Colonic mucosa (tissue), 4 donors: ENCODE measurements at places on chromosomes 7 and 10. TPM values are rescaled to one million over a fixed set of nuclear protein-coding genes. Genes with fewer than 3 reads are reported as not detected.

DNA sequence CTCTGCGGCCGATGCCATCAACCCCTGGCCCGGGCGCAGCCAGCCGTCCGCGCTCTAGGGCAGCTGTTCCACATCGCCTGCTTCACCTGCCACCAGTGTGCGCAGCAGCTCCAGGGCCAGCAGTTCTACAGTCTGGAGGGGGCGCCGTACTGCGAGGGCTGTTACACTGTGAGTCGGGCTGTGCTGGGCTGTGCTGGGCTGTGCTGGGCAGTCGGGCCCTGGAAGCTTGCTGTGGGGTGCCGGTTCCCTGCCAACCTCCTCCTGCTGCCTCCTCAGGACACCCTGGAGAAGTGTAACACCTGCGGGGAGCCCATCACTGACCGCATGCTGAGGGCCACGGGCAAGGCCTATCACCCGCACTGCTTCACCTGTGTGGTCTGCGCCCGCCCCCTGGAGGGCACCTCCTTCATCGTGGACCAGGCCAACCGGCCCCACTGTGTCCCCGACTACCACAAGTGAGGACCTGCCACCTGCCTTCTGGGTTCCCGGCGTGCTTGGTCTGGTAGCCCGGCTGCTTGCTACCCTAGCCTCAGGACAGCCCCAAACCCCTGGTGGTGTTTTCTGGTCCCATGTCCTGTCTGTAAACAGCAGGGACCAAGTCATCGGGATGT is 7.5 kb downstream of the ZYX start:
- no peak for DNase-seq

- no peak for DNase-seq
Measured at GRCh38 chr7:121341933-121342332, 13.1 kb downstream of the WNT16 start.

IDI2 gene
- total RNA-seq = not detected

DNA sequence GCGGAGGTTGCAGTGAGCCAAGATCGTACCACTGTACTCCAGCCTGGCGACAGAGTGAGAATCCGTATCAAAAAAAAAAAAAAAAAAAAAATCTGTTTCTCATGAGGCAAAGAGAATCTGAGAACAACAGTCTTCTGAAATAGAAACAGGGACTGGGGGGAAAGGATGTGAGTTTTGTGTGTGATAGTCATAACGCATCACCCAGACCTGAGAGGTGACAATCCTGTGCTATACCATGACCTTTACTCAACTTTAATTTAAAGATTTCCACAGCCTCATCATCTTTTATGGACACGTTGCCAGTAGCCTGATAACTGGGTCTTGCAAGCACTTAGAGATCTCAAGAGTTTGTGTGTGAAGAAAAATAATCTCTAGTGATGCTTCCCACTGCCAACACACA is 2.3 kb downstream of the ATXN7L1 start:
- no peak for DNase-seq

- DNase-seq = no peak
Measured at GRCh38 chr7:142566271-142566670, 183.0 kb upstream of the PRSS1 start.

UNCX gene
- total RNA-seq = not detected
